M059J (cell line): ENCODE measurements at places on chromosomes 4 and X.

- DNase-seq = no peak
Measured at GRCh38 chr4:130820448-130820847, 1724.5 kb downstream of the C4orf33 start.

- DNase-seq = no peak
Measured at GRCh38 chr4:2930758-2931511, 32.3 kb downstream of the NOP14 start.

DNA sequence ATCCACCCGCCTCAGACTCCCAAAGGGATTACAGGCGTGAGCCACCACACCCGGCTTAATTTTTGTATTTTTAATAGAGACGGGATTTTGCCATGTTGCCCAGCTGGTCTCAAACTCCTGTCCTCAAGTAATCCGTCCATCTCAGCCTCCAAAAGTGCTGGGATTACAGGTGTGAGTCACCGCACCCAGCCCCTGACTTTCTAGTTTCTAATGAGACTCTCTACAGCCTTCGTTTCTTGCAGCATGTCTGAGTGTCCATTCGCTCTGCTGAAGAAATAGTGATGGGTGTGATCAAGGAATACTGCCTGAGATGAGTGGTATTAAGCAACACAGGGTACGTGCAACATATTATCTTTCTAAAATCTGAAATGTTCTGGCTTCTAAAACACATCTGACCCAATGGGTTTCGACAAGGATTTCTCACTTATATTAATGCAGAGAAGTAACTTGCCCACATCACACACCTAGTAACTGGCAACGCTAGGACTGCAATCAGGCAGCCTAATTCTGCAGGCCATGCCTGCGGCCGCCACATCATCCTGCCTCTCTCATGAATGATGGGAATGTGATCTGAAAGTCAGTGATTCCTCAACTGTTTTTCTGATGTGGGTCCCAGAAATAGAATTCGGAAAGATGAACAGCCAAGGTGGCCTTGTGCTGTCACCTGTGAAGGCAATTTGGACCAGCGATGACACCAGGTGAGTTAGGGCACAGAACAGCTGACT, 74.3 kb downstream of the RBM47 start:
- DNase-seq = no peak

DNA sequence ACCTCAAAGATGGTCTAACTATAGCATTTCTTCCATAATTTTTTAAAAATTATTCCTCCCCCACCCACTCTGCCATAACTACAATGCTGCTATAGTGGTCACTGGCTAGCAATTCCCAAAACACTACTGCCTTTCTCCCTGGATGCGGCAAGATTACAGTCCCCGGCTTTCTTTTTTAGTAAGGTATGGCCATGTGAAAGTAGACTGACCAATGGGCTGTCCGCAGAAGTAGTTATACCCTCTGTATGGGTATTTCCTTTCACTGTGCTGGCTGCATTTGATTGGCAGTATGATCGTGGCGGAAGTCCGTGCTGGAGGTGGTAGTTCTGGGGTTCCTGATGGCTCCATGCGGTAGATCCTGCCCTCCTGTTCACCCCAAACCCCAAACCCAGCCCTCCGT, 166.0 kb downstream of the FBXO8 start:
- DNase-seq = no peak

GRCh38 chrX:39777623-39778025, 320.1 kb downstream of the BCOR start:
- no peak for DNase-seq

DNA sequence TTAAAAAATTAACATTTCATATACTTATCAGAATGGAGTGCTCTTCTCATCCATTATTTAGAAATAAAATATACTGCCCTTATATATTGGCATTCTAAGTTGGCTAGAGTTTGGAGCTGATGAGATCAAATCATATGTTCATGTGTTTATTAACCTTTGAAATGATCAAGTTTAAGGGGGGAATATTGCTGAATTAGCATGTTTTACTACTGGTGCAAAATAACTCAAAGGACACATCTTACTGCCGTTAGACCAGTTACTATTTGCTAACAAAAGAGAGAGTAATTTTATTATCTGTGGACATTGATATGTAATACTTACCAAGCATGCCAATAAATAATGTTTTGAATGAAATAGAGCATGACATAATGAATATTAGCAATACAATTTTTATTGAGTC, 901.0 kb downstream of the CCSER1 start:
- no peak for DNase-seq

DNA sequence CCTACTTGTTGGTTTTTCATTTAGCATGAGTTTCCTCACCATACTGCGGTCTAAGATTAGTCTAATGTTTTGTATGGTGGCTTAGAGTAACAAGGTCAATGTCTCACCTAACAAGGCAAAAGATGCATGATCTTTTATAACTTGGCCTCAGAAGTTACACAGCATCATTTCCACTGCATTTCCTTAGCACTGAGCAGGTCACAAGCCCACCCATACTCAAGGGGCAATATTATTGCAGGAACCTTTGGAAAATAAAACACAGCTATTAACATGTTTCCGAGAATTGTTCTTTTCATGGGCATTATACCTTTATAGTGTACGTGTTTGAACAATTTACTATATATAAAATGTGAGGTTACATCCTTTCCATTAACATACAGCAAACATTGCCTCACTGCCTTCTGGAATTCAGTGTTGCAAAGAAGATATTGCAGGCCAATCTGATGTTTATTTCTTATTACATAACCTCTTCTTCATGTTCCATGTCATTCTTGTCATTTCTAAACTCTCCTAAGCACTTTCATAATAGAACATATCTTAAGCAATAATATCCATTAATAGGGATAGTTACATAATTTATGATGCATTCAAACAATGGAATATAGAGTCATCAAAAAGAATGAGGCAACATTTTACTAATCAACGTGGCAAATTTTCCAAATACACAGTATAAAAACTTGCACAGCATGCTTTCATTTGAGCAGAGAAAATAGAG, 153.8 kb downstream of the AREG start:
- no peak for DNase-seq

DNA sequence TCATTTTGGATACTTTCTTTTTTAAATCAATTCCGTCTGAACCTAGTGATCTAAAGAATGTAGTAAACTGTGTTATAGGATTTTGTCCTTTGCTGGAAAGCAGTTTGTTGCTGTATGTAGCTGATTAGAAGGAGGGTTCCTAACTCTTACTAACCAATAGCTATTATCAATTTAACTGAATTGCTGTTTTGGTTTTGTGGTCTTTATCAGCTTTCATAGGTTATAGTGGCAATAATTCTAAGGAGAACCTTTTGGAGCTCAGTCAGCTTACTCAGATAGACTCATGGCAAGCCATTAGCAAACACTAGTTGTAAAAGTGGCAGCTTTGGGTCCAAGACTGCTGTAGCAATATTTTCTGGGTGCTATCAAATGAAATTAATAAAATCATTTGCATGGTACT, 29.6 kb downstream of the SH3BGRL start:
- DNase-seq = no peak

GRCh38 chr4:25437926-25438325, 60.9 kb downstream of the ANAPC4 start:
- DNase-seq = no peak

- DNase-seq = no peak
Measured at GRCh38 chr4:41485041-41485440, 52.9 kb upstream of the LIMCH1 start.

- no peak for DNase-seq
Measured at GRCh38 chr4:120293341-120293740, 226.7 kb upstream of the MAD2L1 start.

GRCh38 chrX:136261321-136261720, 10.1 kb upstream of the MAP7D3 start:
- no peak for DNase-seq

- DNase-seq = no peak
Measured at GRCh38 chr4:150096625-150097024, 18.4 kb downstream of the DCLK2 start.

GRCh38 chr4:153514001-153514526, 47.9 kb downstream of the TMEM131L start:
- DNase-seq = peak; percentile 72

DNA sequence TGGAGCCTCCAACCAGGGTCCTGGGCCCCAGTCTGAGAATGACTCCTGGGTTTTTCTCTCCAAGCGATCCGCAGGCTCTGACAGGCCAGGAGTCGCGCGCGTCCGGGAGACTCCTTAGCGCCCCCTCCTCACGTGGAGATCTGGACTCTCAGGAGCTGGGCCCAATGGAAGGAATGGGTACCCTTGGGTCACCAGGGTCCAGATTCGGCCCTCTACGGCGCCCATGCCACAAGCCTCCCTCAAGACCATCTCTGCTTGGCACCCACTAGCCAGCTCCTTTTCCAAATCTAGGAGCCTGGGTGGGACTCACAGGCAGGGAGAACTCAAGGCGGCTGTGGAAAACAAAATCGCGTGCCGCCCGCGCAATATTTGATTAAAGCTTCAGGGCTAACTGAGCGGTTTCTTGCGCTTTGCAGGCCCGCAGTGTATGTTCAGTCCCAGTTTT, 7.1 kb downstream of the HAND2 start:
- no peak for DNase-seq

DNA sequence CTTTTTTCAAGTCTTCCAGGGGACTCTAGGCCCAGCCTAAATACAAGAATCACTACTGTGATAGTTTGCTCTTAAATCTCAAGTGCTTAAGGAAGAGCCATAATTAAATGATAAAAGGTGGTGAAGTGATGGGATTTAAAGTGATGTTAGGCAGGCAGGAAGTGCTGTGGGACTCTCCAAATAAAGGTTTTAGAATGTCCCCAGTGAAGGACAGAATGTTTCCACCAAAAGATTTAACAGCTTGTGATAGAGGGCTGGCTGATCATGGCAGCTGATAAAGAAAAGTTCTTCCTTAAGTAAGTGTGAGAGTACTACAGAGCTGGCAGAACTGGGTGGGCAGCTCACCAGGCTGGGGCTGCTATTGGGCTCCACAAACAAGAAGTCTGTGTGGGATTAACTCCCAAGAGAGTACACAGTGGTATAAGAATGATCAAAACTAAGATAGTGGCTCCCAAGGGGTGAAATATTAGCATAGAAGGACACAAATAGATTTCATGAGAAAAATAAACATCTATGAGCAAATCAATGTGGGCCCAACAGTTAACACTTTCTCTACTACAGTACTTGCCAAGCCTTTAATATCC, 637.2 kb upstream of the CPEB2 start:
- no peak for DNase-seq

DNA sequence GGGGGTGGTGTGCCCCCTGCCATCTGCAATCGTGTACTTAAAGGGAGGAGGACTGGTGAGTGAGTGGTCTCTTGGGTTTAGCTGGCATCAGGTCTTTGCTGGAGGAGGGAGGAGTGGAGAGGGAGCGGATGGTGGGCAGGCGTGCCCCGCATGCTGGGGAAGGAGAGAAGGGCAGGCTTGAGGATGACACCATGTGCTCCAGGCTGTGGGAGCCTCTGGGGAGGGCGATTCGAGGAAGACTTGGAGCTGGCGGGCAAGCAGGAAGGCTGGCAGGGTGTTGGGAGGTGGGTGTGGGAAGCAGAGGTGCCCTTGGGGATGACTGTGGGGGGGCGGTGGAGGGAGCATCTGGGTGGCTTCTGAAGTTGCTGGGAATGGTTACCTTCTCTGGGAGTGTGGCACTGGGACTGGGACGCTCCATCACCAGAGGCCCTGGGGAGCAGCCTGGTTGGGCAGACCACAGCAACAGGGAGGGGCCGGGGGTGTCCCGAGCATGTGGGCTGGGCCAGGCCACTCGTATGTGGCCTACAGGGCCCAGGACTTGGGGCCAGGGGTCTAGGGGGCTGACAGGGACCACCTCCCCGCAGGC, 30.8 kb upstream of the AFAP1 start:
- peak; percentile 62 for DNase-seq

- no peak for DNase-seq
Measured at GRCh38 chrX:153800177-153800722, 5.8 kb downstream of the SSR4 start.

GRCh38 chrX:17655211-17656034, 81.9 kb upstream of the SCML1 start:
- DNase-seq = no peak

- DNase-seq = no peak
Measured at GRCh38 chrX:107448998-107449835, at the start of gene FRMPD3. TSS of gene FRMPD3 (plus strand) at chrX:107449652. CDS start at chrX:107526589, 76,937 bp downstream.

DNA sequence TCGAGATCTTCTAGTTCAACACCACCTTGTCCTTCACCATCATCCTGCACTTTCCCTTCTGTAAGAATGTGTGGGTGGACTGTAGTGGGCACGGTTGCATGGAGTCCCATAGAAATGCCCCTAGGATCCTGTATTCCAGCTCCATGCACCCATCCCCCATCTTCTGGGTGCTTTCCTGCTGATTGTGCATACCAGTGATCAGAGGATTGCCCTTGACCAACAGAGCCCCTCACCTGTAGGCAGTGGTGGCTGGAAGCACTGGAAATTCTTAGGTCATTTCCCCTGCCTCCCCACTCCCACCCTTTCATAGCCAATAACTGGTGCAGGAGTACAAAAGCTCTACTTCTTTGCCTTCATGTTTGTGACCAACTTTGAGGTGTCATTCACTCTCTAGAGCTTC, 213.4 kb upstream of the ARSJ start:
- no peak for DNase-seq

- no peak for DNase-seq
Measured at GRCh38 chr4:44165938-44166337, 282.7 kb downstream of the KCTD8 start.

GRCh38 chr4:2731907-2732317, 24.2 kb downstream of the TNIP2 start:
- no peak for DNase-seq

- no peak for DNase-seq
Measured at GRCh38 chr4:152892974-152893373, 43.1 kb upstream of the FHDC1 start.

DNA sequence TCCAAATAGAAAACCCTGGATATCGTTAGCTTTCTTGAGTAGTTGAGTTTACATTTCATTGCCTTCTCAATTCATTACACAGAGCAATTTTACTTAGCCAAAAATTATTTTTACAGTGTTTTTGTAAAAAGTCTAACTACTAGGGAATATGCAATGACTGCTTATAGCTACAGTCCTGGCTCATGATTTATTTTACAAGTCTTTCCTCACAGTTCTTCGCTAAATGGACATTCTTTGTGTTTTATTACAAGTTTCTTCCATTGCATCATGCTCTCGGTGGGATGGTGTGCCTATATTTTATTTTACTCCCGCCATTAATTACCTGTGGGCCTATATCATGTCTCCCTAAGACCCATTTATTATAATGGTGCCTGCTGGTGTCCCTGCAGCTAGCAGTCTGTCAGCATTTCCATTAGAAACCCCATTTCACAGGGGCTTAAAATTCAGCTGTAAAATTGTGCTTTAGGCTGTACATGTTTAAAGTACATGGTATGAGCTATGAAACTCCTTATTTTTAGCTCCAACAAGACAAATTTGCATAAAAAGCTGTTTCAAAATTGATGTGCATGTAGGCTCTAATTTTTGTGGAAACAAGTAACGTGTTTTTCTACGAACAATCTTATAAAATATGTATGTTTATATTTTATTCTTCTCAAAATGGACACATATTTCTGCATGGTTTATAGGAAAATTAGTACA, 227.4 kb downstream of the SLC7A11 start:
- DNase-seq = no peak

DNA sequence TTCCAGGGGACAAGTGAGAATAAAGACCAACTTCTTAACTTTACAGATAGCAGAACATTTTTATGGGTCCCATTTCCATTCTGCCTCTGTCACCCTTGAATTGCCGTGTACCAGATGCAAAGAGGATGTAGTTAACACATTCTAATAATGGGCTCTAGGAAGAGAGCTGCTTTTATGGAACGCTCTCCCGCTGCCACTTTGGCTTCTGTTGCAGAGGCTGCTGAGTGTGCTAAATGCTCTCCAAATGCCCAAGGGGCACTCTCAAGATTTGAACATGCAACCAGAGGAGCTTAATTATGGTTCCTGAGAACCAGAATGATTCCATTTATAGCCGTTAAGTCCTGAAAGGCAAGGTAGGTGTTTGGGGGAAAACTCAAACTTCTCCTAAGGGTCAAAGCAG, 28.1 kb upstream of the GPC3 start:
- DNase-seq = no peak
